Stimulated activated CD4-positive, alpha-beta T cell treated with anti-CD3 and anti-CD28 coated beads, Interleukin-15, amount 100 ng/mL, for 24 hours (primary cell): ENCODE measurements at places on chromosomes 5 and 9.

- DNase-seq, result no peak
These were observed 71.4 kb downstream of the LRSAM1 start for GRCh38 chr9:127522727-127523126.

DNA sequence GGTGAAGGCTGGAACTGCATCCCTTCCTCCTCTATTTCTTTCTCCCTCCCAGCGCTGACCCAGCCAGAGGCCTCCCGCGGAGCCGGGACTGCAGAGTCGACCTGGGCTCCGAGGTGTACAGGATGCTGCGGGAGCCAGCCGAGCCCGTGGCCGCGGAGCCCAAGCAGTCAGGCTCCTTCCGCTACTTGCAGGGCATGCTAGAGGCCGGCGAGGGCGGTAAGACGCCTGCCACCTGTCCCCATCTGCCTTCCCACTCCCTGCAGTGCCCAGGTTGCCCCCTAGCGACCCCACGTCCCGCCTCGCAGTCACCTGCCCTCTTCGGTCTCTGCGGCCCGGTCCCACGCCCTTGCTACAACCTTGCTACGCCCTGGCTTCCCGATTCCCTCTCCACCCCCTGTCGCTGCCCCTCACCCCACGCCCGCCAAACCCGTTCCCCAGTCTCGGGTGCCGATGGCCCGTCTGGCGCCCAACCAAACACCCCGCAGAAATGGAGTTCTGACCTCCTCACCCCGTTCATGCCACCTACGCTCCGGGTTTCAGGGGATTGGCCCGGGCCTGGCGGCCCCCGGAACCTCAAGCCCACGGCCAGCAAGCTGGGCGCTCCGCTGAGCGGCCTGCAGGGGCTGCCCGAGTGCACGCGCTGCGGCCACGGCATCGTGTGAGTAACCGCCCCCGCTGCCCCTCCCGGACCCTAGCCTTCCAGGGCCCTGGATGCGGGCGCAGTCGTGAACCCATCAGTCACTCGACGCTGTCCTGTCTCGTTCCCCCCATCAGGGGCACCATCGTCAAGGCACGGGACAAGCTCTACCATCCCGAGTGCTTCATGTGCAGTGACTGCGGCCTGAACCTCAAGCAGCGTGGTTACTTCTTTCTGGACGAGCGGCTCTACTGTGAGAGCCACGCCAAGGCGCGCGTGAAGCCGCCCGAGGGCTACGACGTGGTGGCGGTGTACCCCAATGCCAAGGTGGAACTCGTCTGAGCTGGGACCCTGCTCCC lies 14.1 kb downstream of the PDLIM4 start:
- no peak for DNase-seq

GRCh38 chr9:121182101-121182836 lies 19.4 kb downstream of the RAB14 start:
- no peak for DNase-seq

DNA sequence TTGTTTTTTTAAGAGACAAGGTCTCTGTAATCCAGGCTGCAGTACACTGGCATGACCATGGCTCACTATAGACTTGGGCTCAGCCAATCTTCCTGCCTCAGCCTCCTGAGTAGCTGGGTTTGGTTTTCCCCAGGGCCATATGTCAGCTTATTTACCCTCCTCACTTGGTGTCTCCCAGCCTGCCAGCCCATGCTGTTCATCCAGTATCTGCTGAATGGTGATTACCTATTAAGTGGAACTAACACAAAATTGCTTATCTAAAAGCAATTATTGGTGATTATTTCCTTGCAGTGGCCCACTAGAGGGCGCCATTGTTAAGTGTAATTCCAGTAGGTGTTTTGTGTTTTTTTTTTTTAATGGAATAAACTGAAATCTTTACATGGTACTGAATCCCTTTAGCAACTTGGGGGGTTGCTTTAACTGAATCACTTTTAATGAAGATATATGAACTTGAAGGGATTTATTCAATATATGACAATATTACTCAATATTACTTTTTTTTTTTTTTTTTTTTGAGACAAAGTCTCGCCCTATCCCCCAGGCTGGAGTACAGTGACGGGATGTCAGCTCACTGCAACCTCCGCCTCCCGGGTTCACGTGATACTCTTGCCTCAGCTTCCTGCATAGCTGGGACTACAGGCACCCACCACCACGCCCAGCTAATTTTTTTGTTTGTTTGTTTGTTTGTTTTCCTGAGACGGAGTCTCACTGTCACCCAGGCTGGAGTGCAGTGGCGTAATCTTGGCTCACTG lies 13.8 kb downstream of the EXOSC2 start:
- DNase-seq, result peak; percentile 81

DNA sequence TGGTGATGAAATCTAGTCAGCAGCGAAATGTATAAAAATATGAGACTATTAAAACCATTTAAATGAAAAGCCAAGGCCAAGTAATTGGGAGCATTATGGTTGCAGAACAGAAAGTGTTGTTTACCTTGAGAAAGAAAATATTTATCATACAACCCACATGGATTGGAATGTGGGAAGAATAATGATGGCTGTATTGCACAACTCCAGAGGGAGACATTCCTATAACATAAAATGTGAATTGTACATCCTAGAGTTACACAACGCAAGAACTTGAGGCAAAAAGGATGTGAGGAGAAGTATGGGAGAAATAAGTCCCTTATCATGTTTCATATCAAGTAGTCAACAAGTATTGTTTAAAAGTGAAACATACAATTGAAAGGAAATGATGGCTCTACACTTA lies 1014.0 kb upstream of the SEMA6A start:
- DNase-seq, result no peak

DNA sequence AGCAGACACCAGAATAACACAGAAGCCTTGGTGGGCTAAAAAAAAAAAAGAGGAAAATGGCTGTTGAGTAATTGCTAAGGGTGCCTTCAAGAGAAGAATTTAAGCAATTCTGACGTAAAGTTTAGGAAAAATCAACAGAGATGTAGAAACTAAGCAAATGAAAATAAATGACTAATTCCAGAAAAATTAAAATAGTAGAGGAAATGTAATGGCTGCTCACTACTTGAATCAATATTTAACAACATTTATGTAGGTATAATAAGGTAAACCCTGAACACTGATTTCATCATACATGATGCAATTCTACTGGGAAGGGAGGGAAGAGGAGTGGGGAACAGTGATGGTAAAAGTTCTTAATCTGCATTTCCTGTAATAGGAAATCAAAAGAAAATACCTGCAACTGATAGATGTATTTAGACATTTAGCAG lies 41.4 kb downstream of the PUM3 start:
- DNase-seq, result no peak

- peak; percentile 44 for DNase-seq
These were observed 87.5 kb upstream of the PPP2R2B start for GRCh38 chr5:146965761-146966659.

DNA sequence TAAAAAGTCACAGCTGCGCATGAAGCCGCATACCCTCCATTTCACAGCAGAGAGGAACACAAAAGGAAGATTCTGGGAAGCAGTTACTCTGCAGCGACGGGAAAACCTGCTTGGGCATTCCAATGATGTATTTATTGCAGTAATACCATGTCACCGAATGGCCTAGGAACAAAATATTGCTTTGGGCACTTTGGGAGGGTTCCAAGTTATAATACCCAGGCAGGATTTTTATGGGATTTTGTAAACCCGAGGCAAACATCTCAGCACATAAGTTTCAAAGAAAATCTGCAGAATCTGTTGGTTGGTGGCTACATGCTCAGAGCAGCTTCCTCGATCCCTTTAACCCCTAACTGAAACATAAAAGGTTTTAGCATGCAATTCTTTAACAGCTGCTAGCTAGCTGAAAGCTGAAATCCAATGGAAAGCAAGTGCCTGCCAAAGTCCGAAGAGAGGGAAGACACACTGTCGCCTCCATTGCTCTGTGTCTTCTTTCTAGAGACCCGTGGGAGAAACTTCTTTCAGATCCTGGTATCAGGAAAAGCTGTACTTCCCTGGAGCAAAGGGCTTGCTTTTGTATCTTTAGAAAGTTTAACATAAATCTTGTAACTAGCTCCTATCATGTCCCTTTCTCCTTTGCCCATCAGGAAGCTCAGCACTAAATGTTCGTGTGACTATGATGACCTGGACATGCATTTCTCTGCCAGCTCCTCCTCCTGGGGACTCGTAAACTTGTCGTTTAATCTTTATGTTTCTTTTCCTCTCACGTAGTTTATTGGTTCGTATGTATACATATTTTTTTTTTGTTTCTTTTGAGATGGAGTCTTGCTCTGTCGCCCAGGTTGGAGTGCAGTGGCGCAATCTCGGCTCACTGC lies 195.0 kb downstream of the MAPKAP1 start:
- no peak for DNase-seq

GRCh38 chr9:108579757-108580439 lies 275.9 kb downstream of the ACTL7B start:
- DNase-seq, result no peak
